ENCODE measurements at places on chromosomes 7 and 10.

DNA sequence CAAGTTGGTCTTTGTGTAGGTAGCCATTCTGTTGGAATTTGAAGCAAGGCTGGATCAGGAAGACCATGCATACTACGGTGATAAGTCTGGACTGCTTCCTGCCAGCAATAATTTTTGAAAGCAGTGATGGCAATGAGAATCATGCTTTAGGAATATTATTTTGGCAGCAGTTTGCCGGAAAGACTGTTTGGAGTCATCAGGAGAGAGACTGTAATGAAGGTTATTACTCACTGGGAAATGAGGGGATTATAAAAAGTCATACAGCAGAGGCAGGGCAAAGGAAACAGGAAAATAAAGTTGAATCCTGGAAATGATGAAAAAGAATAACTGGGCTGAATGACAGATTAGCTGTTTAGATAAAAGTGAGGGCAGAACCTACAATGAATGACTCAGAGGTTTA lies 1136.8 kb upstream of the AUTS2 start:
- DNase-seq, result no peak

- DNase-seq, result no peak
Measured at GRCh38 chr10:97549587-97550322, 22.8 kb upstream of the ANKRD2 start.

DNA sequence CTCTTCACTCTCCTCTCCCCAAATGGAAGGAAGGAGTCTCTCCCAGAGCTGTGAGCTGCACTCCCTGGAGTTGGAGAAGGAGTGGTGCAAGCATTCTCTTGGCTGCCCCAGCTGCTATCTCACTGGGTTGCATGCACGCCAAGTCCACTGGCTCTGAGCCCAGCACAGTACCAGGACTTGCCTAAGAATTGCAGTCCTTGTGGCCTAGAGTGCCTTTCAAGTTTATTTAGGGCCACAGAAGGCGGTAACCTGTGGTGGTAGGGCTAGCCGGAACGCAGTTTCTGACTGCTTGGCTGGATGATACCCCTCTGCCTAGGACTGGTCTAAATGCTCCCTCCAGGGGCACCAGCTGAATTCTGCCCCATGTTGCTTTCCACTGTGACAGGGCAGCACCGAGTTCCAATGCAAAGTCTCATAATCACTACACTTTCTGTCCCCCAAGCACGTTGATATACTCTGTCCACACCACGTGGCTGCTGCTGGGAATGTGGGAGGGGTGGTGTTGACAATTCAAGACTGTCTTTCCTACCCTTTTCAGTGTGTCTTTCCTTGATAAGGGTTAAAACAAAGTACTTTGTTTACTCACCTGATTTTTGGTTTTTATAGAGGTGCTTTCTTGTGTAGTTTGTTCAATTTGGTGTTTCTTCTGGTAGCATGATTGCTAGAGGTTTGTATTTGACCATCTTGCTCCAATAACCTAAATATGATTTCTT lies 57.0 kb downstream of the PHTF2 start:
- no peak for DNase-seq

DNA sequence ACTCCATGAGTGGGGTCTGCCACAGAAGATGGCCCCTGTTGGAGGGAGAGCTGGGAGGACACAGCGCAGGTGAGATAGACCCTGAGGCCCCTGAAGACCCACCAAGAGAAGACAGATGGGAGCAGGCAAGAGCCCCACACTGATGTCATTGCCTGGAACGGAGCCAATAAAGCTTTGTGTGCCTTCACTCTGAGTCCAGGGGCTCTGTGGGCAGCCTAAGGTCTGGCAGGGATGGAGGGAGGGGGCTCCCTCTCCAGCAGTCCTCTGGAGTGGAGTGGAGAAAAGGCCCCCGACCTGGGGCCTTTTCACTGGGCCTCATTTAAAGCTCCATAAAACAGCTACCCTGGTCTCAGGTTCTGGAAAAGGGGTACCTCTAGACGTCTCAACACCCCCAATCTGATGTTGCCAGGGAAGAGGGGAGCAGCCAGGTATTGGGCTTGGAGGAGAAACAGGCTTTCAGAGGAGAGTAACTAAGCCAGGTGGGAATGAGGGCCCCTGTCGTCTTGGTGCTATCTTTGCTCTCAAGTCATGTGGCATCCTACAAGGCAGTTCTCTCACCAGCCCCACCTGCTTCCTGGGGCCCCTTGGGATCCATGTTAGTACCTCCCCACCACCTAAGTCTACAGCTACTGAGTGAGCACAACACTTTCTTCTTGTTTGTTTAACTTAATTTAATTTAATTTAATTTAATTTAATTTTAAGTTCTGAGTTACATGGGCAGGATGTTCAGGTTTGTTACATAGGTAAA lies 1.4 kb downstream of the C10orf62 start:
- no peak for DNase-seq

DNA sequence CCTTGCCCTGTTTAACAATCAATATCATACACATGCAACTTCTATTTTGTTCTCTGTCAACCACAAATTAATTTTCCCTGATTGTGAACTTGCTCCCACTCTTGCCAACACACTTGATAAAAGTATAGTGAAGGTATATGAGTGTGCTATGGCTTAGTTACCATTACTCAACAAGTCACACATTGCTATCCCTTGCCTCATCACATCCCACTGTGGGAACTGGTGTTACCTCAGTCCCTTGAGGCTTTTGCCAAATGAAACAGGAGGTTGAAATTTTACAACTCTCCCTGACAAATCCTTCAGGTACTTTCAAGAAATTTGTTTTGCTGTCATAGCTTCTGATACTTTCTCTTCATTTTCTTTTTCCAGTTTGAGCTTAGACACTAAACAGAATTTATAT lies 472.5 kb upstream of the SEMA3D start:
- DNase-seq, result no peak

- no peak for DNase-seq
Measured at GRCh38 chr7:12923971-12924370, 236.5 kb downstream of the ARL4A start.

GRCh38 chr7:22088827-22089226 lies 143.1 kb upstream of the CDCA7L start:
- DNase-seq, result no peak

DNA sequence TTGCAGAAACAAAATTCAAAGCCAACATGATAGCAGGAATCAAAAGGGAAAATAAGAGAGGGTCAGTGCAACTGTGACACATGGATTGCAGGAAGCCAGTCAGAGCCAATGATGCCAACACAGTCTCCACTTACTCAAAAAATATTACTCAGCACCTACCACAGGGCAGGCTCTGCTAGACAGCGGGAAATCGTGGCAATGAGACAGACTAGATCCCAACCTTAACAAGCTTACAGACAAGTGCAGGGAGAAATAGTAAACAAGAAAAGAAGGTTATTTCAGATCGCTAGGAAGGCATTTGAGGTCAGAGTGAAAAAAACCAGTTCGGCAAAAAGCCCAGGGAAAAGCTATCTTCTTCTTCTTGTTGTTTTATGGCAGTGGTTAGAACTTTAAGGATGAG lies 45.2 kb upstream of the NPFFR1 start:
- no peak for DNase-seq

DNA sequence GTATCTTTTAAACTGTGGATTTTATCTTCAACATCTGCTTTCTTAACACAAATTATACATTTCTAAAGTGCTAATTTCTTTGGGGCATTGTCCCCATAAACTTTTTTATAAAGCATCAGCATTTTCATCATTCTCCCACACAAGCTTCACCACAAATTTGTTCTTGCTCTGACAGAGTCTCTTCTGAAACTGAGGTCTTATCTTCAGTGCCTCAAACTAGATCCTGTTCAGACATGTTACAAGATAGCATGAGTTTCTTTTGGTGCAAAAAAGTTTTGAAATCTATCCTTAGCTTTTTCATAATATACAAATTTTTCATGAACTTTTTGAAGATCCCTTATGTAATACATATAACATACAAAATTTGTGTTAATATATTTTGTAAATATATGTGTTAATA lies 346.6 kb downstream of the IPMK start:
- DNase-seq, result no peak

GRCh38 chr7:94182721-94183120 lies 178.6 kb upstream of the BET1 start:
- DNase-seq, result no peak

DNA sequence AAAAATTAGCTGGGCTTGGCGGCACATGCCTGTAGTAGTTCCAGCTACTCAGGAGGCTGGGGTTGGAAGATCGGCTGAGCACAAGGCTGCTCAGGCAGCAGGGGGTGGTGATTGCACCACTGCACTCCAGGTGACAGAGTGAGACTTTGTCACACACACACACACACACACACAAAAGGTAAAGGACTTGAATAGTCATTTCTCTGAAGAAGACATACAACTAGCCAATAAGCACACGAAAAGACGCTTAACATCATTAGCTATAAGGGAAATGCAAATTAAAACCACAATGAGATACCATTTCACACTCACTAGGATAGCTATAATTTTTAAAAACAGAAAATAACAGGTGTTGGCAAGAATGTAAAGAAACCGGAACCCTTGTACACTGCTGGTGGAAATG lies 48.6 kb downstream of the HIP1 start:
- DNase-seq, result no peak

DNA sequence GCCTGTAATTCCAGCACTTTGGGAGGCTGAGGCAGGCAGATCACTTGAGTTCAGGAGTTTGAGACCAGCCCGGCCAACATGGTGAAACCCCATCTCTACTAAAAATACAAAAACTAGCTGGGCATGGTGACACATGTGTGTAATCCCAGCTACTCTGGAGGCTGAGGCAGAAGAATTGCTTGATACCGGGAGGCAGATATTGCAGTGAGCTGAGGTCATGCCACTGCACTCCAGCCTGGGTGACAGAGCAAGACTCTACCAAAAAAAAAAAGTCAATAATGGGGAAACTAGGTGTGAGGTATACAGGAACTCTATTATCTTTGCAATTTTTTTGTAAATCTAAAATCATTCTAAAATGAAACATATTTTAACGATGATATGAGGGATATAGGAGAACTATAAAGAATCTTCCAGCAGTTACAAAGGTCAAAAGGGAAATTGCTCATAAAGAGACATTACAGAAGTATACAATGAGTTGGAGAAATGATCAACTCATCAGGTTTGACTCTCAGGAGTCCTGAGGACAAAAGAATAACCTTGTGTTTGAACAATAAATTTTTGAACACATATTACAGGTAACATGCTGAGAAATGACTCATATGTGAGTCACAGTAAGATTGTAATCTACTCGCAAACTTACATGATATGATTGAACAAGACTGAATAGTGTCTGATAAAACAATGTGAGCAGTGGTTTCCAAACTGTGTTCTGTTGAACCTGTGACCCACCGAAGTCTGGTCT lies 272.6 kb downstream of the FGFR2 start:
- DNase-seq, result no peak

- no peak for DNase-seq
Measured at GRCh38 chr10:96230527-96230926, 40.8 kb downstream of the BLNK start.

- DNase-seq, result peak; percentile 40
Measured at GRCh38 chr7:31811650-31812461, 124.8 kb downstream of the PPP1R17 start.

- DNase-seq, result no peak
Measured at GRCh38 chr10:23448802-23449570, 10.1 kb downstream of the OTUD1 start.

DNA sequence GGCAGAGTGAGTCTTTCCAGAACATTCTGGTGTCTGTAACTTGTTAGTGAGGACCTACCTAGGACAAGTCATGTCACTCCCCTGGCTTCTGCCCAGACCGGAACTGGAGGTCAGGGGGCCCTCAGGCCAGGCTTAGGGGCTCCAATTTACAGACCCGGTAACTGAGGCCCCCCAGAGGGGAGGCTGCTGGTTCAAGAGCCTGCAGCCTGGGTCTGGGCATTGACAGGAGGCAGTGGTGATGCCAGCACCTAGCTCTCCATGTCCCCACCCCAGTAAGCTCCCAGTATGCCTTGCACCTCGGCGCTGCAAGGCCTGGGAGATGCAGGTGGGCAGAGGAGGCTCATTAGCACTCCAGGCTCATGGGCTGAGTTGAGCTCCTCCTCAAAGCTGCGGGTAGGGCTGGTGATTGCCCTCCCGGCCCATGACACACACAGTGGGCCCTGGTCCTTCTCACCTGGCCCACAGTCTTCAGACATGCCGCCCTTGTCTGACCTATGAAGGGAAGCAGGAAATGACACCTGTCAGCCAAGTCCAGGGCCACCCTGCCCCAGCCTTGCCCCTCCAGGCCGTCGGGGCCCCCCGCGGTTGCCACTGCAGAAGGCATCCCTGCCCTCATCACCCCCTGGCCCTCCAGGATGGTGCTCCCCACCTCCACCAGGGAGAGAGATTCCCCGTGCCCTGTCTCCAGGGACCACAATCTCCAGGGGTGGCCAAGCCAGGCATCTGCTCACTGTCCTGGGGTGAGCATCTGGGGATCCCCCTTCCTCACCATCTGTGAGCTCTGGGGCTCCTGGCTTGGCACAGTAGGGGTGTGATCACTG lies 88.3 kb upstream of the TMEM248 start:
- DNase-seq, result no peak

DNA sequence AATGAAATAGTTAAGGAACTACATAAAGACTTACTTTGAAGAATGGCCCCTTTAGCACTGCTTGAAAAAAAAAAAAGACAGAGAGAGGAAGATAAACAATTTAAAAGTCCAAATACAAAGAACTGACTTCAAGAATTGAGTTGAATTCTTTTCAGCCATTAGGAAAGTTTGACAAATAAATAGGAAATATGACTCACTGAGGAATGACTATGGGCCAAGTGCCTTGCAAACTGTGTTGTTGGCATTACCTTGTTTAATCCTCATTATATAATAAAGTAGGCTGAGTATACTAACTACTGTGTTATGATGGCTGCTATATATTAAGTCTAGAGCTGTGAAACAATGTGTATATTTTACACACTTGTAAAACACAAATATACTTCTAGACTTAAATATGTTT lies 151.1 kb downstream of the ELMO1 start:
- no peak for DNase-seq

DNA sequence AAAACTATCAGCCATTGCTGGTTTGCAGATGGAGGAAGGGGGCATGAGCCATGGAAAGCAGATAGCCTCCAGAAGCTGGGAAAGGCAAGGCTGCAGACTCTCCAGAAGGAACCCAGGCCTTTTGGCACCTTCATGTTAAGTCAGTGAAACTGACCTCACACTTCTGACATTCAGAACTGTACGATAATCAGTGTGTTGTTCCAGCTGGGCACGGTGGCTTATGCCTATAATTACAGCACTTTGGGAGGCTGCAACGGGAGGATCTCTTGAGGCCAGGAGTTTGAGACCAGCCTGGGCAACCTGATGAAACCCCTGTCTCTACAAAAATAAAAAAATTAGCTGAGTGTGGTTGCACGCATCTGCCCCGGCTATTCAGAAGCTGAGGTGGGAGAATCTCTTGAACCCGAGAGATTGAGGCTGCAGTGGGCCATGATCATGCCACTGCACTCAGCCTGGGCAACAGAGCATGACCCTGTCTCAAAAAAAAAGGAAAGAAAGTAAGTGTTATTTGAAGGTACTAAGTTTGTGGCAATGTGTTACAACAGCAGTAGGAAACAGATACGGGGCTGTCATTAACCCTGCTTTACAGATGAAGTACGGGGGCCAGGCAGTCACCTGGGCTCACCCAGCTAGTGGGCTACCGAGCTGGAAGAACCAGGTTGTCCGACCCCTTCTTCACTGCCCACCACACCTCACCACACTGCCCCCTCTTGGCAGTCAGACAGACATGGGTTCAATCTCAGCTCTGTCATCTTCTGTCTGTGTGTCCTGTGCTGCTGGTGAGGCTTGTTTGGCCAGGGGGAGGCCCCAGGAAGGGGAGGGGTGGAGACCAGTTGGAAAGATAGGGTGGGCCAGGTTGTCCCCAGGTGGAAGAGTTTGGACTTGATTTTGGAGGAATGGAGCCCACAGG lies 18.3 kb downstream of the CHST3 start:
- DNase-seq, result no peak

- DNase-seq, result no peak
Measured at GRCh38 chr10:91299999-91300575, 79.6 kb downstream of the PCGF5 start.

- no peak for DNase-seq
Measured at GRCh38 chr10:123381224-123381623, 227.0 kb downstream of the BUB3 start.
